Pericardium fibroblast (primary cell): ENCODE measurements at places on chromosomes 7 and 10. TPM values are rescaled to one million over a fixed set of nuclear protein-coding genes. Genes with fewer than 3 reads are reported as not detected.

The CPN1 gene
- not detected in 2 replicates for total RNA-seq

The PRSS37 gene
- not detected in 2 replicates for total RNA-seq

The NAMPT gene
- total RNA-seq = 126 and 154 TPM in 2 replicates

The ING3 gene
- total RNA-seq = 6.9 and 10.2 TPM in 2 replicates

The CALHM3 gene
- 0.58 TPM in 1 of 2 replicates, not detected in the other for total RNA-seq

The IPMK gene
- total RNA-seq = 4.8 and 5.4 TPM in 2 replicates

The UPK3B gene
- total RNA-seq = 8.6 TPM in 1 of 2 replicates, not detected in the other

The HOXA5 gene
- total RNA-seq = 1.3 and 35.0 TPM in 2 replicates

The CACNB2 gene
- 1.2 and 1.9 TPM in 2 replicates for total RNA-seq

The TAS2R5 gene
- total RNA-seq = 0.47 and 2.0 TPM in 2 replicates

The AFAP1L2 gene
- 0.51 and 7.5 TPM in 2 replicates for total RNA-seq

The LIPJ gene
- not detected in 2 replicates for total RNA-seq

The TMEM178B gene
- under 0.01 TPM in 2 replicates for total RNA-seq

The POM121C gene
- total RNA-seq = 6.8 and 8.9 TPM in 2 replicates

The ERV3-1 gene
- total RNA-seq = 5.4 and 8.4 TPM in 2 replicates
